ENCODE measurements at places on chromosomes 3 and 15.

DNA sequence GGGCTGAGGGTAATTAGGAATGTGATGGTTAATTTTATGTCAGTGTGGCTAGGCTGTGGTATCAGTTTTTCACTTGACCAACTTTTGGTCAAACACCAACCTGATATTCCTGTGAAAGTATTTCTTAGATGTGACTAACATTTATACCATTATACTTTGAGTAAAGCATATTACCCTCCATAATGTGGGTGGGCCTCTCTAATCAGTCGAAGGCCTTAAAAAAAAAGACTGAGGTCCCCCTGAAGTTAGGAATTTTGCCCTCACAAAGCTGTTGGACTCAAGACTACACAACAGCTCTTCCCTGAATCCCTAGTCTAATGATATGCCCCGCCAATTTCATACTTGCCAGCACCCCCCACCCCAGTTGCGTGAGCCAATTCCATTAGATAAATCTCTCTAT is 12.5 kb downstream of the SLMAP start:
- DNase-seq: no peak

- no peak for DNase-seq
Measured at GRCh38 chr3:42043099-42043813, 47.9 kb upstream of the TRAK1 start.

DNA sequence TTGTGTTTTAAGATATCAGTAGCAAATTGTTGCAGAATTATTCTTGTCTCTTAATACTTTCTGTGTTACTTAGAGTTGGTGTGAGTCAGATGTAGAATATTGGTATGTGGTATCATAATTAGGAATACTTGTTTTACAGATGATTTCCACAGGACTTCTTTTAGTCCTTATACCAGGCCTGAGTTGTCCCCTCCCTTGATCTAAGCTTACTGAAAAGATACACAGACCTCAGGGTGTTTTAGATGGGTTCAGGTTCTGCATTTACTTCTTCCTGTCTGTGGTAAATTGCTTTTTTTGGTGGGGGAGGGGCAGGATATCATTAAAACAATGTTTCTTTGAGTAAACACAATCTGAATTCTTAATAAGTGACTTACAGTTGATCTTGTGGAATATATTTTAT is 14.2 kb downstream of the DZIP3 start:
- DNase-seq: no peak

- no peak for DNase-seq
Measured at GRCh38 chr15:43183270-43183669, 1.9 kb upstream of the CCNDBP1 start.

- no peak for DNase-seq
Measured at GRCh38 chr3:42556089-42556632, 25.6 kb downstream of the SEC22C start.

DNA sequence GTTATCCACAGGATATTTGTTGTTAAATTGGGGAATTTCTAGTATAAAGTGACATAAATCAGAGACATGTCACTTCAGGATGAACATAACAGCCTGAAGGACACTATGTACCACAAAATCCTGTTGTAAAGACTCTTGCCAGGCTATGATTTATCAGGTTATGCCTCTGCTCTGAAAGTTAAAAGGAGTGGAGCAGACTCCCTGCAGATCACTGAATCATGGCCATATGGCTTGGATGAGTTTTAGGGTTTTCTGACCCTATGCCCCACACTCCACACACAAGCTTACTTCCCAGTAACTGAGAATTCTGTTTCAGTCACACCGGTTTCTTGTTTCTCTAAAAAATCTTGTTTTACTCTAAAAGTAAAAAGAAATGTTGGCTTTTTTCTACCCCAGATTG is 869.4 kb downstream of the NAALADL2 start:
- no peak for DNase-seq

DNA sequence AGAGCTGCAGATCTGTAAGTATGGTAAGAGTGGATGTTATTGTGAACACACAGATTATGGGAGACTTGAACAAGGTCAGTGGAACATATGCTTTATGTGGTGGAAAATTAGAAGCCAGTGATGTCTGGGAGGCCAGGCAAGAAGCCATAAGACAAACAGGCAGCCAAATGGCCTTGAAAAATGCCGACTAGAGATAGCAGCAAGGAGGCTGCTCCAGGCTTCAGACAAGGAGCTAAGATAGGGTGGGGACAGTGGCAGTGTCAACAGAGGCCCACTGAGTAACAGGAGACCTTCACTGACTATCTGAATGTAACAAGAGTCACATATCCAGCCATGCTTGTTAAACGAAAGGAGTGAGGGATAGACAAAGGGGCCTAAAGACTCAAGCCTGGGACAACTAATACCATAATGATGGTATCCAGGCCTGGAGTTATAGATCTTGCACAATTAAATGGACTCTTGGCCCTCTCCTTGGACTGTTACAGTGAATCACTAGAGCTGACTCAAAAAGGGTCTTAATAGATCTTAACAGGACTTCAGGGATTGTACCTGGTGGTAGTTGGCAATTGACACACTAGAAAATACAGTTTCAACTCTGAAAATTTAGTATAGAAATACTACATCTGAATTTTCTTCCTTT is 50.6 kb downstream of the CFAP20DC start:
- DNase-seq: no peak

GRCh38 chr15:75449585-75450306 is 1.7 kb downstream of the SIN3A start:
- no peak for DNase-seq

- DNase-seq: no peak
Measured at GRCh38 chr15:27028858-27029477, 58.0 kb downstream of the GABRG3 start.

- peak; percentile 78 for DNase-seq
Measured at GRCh38 chr3:71542521-71543370, 40.8 kb downstream of the FOXP1 start.

DNA sequence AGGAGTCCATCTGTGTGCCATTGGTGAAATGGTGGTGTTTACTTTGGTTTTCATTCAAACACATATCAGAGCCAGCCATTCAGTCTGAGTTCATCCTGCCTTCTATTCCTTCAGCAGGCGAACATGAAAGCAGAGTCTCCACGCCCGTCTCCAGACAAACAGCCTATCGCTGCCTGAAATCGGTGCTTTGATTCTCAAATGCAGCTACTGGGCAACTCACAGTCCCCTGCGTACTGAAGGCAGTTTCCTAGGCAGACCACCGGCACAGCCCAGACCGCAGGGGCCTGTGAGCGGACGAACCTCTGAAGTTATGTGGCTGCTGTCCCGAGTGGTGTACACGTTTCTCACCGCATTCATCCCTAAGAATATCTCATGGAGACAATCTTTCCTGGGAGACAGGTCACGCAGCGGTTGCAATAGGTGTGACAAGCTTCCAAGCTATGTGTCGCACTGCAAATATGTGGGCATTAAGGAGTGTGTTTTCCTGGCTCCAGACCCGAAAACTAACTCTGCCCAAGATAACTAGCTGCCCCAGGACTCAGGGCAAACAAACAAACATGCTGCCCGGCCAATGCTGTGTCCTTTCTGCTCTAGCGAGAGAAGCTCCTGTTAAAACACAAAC is 16.9 kb upstream of the RYR3 start:
- no peak for DNase-seq

GRCh38 chr3:54434756-54435155 is 312.4 kb downstream of the CACNA2D3 start:
- no peak for DNase-seq

DNA sequence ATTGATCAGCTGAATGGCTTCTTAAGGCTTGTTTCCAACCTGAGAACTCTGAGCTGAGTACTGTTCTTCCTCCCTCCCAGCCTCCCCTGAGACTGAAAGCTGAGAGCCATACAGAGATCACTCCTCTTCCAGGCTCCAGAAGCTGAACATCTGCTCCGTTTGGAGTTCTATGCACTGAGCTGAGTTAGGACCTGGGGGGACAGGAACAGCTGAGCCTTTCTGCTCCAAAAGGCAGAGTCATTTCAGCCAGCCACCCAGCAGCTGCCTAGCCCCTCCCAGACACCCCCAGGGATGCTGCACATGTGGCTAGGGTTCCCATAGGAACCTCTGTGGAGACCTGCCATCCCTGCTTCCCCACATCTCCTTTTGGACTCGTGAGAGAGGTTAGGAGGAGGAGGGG is 64.2 kb upstream of the GLCE start:
- DNase-seq: no peak

- no peak for DNase-seq
Measured at GRCh38 chr3:68210635-68211034, 556.2 kb upstream of the SUCLG2 start.

DNA sequence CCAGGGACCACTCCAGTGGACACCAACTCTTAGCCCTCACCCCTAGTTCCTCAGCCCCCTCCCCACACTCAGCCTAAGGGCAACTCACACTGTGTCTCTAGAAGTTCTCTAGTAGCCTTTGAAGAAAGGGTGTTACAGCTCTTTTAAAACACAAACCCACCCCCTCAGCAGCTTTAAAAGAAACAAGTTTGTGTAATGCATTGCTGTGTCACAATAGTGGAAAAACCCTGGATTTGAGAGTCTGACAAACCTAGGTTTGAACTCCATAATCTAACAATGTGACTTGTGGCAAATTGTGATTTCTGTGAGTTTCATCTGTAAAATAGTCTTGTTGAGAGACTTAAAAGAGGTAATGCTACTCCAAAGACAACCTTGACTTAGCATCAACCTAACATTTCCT is 54.0 kb downstream of the PLCH1 start:
- DNase-seq: no peak

DNA sequence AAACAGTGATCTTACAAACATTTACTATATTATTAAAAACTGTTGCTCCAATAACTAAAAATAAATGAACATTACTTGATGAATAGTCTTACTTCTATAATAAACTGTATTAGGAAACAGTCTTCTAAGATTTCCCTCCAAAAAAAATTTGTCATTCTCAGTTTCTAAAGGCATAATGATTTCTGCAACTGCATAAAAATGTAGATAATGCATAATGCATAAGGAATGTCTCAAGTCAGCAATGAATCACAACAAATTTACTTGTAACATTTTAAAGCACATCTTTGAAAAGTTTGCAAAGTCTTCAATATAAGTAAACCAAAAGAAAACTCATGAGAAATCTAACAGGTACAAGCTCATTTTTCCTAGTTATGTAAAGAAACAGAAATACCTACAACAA is 113.5 kb downstream of the VPS13C start:
- no peak for DNase-seq

GRCh38 chr3:35592589-35593295 is 46.6 kb upstream of the ARPP21 start:
- no peak for DNase-seq

DNA sequence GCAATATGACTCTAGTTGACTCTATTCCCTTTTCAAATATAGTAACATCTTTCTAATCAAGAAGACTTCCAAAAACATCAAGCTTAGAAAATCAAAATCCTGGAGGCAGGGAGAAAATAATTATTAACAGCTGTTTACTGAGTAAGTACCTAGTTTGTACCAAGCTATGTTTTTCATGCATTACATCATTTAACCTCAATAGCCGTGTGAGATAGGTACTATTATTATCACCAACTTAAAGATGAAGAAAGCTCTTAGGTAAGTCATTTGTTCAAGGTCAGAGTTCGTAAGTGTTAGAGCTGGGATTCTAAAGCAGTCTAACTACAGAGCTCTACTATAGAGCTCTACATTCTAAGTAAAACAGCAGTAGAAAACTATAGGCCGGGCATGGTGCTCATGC is 41.6 kb downstream of the GSK3B start:
- DNase-seq: no peak

DNA sequence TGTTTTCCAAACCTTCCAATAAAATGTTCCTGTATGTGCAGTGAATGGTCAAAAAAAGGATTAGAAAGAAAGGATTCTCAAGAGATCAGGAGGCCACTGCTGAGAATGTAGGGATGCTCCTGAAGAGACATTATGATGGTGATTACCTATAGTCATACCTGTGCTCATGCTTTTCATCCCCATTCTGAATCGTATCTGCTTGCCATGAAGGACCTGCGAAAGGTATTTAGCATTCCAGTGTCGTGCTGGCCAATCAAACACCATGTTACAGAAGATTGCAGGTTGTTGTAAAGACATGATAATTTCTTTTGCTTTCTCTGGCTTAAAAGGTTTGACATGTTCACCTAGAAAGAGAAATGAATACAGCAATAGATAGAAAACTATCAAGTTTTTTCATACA is 16.1 kb downstream of the HSPBAP1 start:
- DNase-seq: no peak

- DNase-seq: no peak
Measured at GRCh38 chr3:80050826-80051601, 283.2 kb upstream of the ROBO1 start.

DNA sequence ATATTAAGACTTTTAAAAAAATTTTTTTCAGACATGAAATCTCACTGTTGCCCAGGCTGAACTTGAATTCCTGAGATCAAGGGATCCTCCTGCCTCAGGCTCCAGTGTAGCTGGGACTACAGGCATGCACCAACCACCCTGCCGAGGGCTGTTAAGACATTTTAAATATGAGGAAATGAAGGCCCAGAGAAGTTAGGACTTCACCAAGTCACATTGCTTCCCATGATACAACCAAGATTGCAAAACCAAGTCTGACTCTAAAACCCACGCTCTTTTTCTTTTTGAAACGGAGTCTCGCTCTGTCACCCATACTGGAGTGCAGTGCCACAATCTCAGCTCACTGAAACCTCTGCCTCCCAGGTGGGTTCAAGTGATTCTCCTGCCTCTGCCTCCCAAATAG is 28.0 kb downstream of the PTPN9 start:
- no peak for DNase-seq

- no peak for DNase-seq
Measured at GRCh38 chr3:193794002-193794881, 201.2 kb downstream of the OPA1 start.

DNA sequence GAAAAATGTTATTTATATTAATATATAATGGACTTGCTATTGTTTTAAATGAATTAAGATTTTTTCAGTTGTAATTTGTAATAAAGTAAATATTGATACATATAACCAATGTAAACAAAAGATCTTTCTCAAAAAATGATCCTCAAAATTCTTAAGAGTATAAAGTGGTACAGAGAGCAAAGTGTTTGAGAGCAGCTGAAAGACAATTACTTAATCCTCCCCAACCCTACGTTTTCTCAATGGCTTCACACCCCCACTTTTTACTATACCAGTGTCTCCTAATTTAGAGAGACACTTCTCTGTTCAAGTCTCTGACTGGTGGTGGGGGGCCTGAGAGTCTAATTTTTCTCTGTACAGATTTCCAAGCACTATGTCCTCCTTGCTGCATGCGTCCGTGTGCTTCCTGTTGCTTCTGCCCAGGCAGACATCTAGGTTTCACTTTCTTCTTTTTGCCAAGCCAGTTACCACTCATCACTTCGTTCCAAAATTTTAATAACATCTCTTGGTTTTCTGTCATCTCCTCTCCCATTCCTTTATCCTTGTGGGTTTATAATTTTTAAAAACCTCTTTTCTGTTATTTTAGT is 276.3 kb upstream of the DNAJC19 start:
- DNase-seq: no peak

- no peak for DNase-seq
Measured at GRCh38 chr3:10759495-10759894, 56.5 kb upstream of the SLC6A11 start.

DNA sequence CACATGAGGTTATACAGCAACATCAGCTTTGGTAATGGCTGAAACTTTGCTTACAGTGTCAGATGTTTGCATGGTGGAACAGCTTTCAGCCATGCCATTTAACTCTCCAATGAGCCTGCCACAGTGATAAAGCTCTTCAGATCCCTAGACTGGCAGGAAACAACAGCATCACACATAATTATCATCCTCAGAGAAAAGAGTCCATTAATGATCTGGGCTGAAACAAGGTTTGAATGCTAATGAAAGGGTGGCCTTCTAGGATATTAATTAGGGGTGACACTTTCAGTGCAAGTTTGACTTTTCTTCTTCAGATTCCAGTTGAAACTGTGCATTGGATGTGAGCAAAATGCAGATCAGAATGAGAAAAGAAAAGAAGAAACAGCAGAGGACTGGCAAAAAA is 166.6 kb downstream of the IGSF11 start:
- no peak for DNase-seq

GRCh38 chr3:62145086-62145757 is 228.1 kb downstream of the FEZF2 start:
- no peak for DNase-seq

Measured in coronary artery (tissue), 2 donors.